Breast epithelium (tissue), 4 donors: ENCODE measurements at places on chromosomes 4 and X.

DNA sequence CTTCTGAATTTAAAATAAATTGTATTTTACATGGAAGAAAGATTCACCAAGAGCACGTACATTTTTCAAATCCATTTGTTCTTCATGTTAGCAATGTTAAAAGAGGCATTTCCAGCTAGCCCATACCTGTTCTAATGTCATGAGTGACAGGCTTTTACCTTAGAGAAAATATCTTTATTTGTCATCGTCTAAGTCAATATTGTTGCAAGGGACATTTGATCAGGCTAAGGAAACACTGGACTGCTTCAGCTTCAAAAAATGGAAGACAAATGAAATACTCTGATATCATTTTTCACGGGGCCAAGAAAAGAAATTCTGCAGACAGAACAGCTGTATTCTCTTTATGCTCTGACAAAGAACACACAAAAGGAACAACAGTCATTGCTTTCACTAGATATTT lies 207.7 kb downstream of the RCHY1 start:
- no peaks in the 10 kb centered on the region for H3K4me1 ChIP-seq
- H3K27ac ChIP-seq = no peak overlapping the region

DNA sequence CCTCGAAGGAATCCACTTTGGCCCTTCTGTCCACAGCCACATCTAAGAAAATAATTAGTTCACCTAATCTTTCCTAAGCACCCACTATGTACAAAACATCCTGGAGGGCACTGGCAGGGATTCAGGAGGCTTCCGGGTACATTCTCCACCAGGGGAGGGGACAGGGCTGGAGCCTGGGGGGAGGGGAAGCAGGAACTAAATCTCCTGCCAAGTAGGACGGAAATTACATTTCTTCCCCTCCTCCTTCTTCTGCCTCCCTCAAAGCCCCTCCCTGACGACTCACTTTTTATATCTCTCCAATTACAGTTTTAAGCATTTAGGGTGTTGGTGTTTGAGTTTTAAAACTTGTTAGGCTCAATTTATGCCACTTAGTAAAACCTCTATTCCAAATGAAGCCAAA lies 203.1 kb downstream of the BCOR start:
- no peaks in the 10 kb centered on the region for H3K36me3 ChIP-seq
- H3K4me3 ChIP-seq = no peak overlapping the region
- no peak for DNase-seq
- peak overlapping the region; percentile 55 for H3K27ac ChIP-seq
- H3K4me1 ChIP-seq = no peaks in the 10 kb centered on the region

GRCh38 chrX:75230296-75230695 lies 43.6 kb upstream of the UPRT start:
- H3K4me3 ChIP-seq = no peak overlapping the region
- DNase-seq = no peak
- no peak overlapping the region for H3K27ac ChIP-seq
- no peaks in the 10 kb centered on the region for H3K36me3 ChIP-seq
- H3K27me3 ChIP-seq = no peaks in the 10 kb centered on the region

DNA sequence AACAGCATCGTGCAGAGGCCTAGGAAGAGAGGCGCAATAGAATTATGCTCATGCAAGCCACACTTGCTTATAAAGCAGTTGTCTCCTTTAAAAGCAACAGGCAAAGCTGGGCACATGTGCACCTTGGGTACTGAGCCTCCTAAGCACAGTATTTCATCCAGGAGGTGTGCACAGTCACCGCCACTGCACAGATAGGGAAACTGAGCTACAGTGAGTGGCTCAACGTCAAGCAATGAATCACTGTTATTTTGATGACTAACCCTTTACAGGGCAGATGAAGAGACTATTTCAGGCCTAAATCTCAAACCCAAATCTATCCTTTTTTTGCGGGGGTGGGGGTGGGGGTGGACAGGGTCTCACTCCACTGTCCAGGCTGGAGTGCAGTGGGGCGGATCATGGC lies 42.3 kb downstream of the BCOR start:
- peaks cover 1% of the 10 kb centered on the region for H3K36me3 ChIP-seq
- DNase-seq = no peak
- H3K27me3 ChIP-seq = no peaks in the 10 kb centered on the region
- no peak overlapping the region for H3K27ac ChIP-seq

GRCh38 chrX:29297171-29297800 lies 710.0 kb downstream of the IL1RAPL1 start:
- no peak for DNase-seq
- no peaks in the 10 kb centered on the region for H3K27me3 ChIP-seq
- no peak overlapping the region for H3K27ac ChIP-seq
- no peaks in the 10 kb centered on the region for H3K4me1 ChIP-seq
- H3K36me3 ChIP-seq = no peaks in the 10 kb centered on the region

GRCh38 chr4:18201885-18202284 lies 180.3 kb upstream of the LCORL start:
- no peak for DNase-seq
- no peak overlapping the region for H3K4me3 ChIP-seq
- H3K27me3 ChIP-seq = no peaks in the 10 kb centered on the region
- no peaks in the 10 kb centered on the region for H3K4me1 ChIP-seq

GRCh38 chrX:133749370-133749769 lies 236.0 kb downstream of the GPC3 start:
- H3K4me1 ChIP-seq = no peaks in the 10 kb centered on the region
- no peak for DNase-seq
- no peak overlapping the region for H3K4me3 ChIP-seq
- no peak overlapping the region for H3K27ac ChIP-seq
- no peaks in the 10 kb centered on the region for H3K36me3 ChIP-seq

DNA sequence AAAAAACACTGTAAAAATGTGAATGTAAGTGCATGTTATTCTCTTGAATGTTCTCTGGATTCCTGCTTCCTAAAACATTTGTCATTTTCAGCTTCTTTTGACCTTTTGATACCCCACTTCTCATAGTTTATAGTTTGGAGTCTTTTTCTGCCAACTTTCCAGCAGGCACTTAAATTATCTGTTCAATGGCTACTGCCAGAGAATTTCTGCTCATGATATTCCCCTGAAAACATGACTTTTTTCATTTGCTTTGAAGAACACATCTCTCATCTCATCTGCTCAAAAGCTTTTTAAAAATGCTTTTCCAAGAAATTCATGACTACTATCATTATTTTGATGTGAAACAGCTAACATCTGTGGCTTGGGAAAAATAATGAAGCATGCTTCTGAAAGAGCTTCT lies 269.7 kb upstream of the PCDH7 start:
- H3K4me1 ChIP-seq = no peaks in the 10 kb centered on the region
- H3K4me3 ChIP-seq = no peak overlapping the region
- H3K27ac ChIP-seq = no peak overlapping the region
- no peaks in the 10 kb centered on the region for H3K27me3 ChIP-seq
- DNase-seq = no peak

DNA sequence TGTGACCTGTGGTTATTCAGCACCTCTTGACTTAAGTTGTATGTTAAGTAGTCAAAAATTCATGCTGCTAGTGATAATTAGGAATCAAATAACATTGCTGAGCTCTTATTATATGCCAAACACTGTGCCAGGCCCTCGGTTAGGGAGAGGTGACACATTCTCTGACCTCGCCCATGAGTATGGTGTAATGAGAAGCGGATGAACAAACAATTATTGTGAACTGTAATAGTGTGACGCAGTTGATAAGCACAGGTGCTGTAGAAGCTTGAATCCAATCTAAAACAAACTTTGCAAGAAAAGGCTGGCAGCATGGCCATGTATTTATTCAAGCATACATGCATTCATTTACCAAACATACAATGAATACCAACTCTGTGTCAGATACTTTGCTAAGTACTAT lies 303.5 kb upstream of the HS3ST1 start:
- H3K36me3 ChIP-seq = no peaks in the 10 kb centered on the region
- no peak overlapping the region for H3K27ac ChIP-seq
- DNase-seq = no peak
- H3K4me3 ChIP-seq = no peak overlapping the region
- no peaks in the 10 kb centered on the region for H3K4me1 ChIP-seq
- H3K27me3 ChIP-seq = no peaks in the 10 kb centered on the region

DNA sequence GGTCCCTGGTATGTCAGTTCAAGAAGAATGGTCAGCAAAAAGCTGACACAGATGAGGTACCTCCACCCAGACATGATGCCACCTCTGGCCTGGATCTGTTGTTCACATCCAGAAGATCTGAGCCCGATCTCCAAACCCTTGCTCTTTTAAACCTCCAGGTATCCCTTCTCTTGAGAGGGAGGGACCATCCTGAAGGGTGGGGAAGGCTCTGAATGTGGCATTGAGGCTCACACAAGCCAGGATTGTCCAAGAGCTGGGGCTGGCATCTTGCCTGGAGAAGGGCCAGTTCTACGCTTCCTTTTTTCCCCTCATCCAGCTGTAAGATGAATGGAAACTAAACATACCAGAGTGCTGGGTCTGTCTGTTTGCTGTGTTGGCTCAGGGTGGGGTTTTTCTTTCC lies at the start of gene ITIH6:
Gene ITIH6, minus strand, starts transcription at position 119 of the 400 bp plus-strand sequence. Its CDS starts 45 bp downstream, at position 74.
- no peak for DNase-seq
- no peaks in the 10 kb centered on the region for H3K36me3 ChIP-seq
- H3K27me3 ChIP-seq = no peaks in the 10 kb centered on the region
- H3K4me3 ChIP-seq = no peak within 1 kb of the TSS

GRCh38 chrX:27599928-27600327 lies 9.8 kb downstream of the DCAF8L2 start:
- H3K4me3 ChIP-seq = no peak overlapping the region
- no peaks in the 10 kb centered on the region for H3K4me1 ChIP-seq
- H3K27me3 ChIP-seq = no peaks in the 10 kb centered on the region
- DNase-seq = no peak

DNA sequence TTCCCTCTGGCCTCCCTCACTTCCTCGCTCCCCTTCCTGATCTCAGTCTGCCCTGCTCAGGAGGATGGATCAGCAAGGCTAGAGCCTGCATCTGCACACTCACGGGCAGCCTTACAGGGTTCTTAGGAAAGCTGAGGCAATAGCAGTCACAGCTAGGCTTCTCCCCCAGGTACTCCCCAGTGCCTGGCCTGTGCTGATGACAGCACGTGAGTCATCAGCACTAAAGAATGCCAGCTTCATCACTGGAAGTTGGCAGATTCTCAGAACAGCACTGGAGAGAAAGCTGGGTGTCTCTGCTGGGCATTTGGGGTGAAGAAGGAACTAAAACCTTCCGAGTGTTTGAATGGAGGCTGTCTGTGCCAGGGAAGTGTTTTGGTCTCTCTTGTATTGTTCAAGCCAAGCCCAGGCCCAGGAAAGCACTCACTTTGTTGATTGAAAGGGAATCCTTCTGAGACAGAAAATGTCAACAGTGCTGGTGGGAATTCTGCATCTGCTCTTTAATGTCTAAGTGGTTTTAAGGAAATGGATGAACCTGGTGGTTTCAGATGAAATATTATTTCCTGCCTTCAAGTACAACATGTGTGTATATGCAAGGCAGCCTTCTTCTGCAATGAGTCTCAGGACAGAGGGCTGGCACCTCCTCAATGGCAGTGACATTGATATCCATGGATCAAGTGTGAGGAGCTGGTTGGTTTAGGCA lies 73.0 kb upstream of the SCOC start:
- no peak overlapping the region for H3K4me3 ChIP-seq
- H3K4me1 ChIP-seq = no peaks in the 10 kb centered on the region
- no peaks in the 10 kb centered on the region for H3K36me3 ChIP-seq
- no peak for DNase-seq

- DNase-seq = peak; percentile 23
- no peak overlapping the region for H3K27ac ChIP-seq
- H3K4me3 ChIP-seq = no peak overlapping the region
- H3K36me3 ChIP-seq = no peaks in the 10 kb centered on the region
- H3K27me3 ChIP-seq = no peaks in the 10 kb centered on the region
Observed at GRCh38 chr4:148056879-148057278, 325.0 kb downstream of the ARHGAP10 start.

- no peaks in the 10 kb centered on the region for H3K4me1 ChIP-seq
- no peak for DNase-seq
- no peak overlapping the region for H3K4me3 ChIP-seq
- no peaks in the 10 kb centered on the region for H3K27me3 ChIP-seq
- H3K36me3 ChIP-seq = no peaks in the 10 kb centered on the region
- no peak overlapping the region for H3K27ac ChIP-seq
Observed at GRCh38 chr4:25000639-25001038, 30.1 kb downstream of the LGI2 start.

- H3K4me1 ChIP-seq = no peaks in the 10 kb centered on the region
- H3K4me3 ChIP-seq = no peak overlapping the region
- no peak overlapping the region for H3K27ac ChIP-seq
Observed at GRCh38 chrX:134936542-134936941, 54.2 kb upstream of the SMIM10 start.

DNA sequence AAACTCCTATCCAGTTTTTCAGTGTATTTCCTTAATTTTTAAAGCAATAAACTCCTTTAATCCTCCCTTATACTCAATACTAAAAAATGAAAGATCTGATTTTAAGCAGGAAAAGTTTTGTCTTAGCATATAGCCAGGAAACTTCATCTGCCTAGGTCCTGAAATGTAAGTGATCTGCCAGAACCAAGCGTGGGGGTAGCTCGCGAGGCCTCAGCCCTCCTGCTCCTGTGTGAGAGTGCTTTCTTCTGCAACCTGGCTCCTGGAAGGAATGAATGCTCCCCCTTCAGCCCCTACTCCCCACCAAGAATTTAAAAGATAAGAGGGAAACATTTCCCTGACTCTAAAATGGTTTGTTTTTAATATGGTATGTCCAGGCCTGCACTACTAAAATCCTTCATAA lies 160.1 kb downstream of the CBR4 start:
- H3K4me3 ChIP-seq = no peak overlapping the region
- H3K27ac ChIP-seq = peak overlapping the region; percentile 84
- H3K27me3 ChIP-seq = no peaks in the 10 kb centered on the region
- peaks cover 35% of the 10 kb centered on the region for H3K4me1 ChIP-seq
- no peaks in the 10 kb centered on the region for H3K36me3 ChIP-seq
- DNase-seq = no peak

GRCh38 chrX:153494541-153495361 lies at the start of gene BGN:
Gene BGN, plus strand, starts transcription at chrX:153494980. Its CDS starts 9,652 bp downstream, at chrX:153504632.
- no peaks in the 10 kb centered on the region for H3K36me3 ChIP-seq
- H3K27ac ChIP-seq = peak within 1 kb of the TSS; percentile 70
- peak within 1 kb of the TSS; percentile 32 for H3K4me3 ChIP-seq

GRCh38 chr4:30956916-30957315 lies 236.7 kb downstream of the PCDH7 start:
- DNase-seq = no peak
- no peaks in the 10 kb centered on the region for H3K27me3 ChIP-seq
- no peaks in the 10 kb centered on the region for H3K36me3 ChIP-seq
- no peak overlapping the region for H3K27ac ChIP-seq

DNA sequence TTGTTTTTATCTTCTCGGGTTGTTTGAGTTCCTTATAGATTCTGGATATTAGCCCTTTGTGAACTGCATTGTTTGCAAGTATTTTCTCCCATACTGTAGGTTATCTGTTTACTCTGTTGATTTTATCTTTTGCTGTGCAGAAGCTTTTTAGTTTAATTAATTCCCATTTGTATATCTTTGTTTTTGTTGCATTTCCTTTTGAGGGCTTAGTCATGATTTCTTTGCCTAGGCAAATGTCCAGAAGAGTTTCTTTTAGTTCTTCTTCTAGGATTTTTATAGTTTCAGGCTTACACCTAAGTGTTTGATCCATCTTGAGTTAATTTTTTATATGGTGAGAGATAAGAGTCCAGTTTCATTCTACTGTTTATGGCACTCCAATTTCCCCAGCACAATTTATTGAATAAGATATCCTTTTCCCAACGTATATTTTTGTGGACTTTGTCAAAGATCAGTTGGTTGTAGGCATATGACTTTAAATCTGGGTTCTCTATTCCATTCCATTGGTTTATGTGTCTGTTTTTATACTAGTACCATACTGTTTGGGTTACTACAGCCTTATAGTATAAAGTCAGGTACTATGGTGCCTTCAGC lies 54.3 kb downstream of the EGF start:
- H3K4me3 ChIP-seq = no peak overlapping the region
- no peaks in the 10 kb centered on the region for H3K27me3 ChIP-seq
- DNase-seq = no peak

- H3K36me3 ChIP-seq = no peaks in the 10 kb centered on the region
- H3K4me1 ChIP-seq = no peaks in the 10 kb centered on the region
- H3K27me3 ChIP-seq = peaks cover 6% of the 10 kb centered on the region
- no peak for DNase-seq
- H3K4me3 ChIP-seq = no peak overlapping the region
Observed at GRCh38 chrX:3177851-3178250, 136.6 kb downstream of the ARSF start.
